ENCODE measurements at places on chromosomes 6 and 20.

GRCh38 chr6:118748311-118749062 lies 97.1 kb upstream of the CEP85L start:
- DNase-seq: no peak

GRCh38 chr20:59299945-59300332 lies 472 bp upstream of the EDN3 start:
- no peak for DNase-seq

DNA sequence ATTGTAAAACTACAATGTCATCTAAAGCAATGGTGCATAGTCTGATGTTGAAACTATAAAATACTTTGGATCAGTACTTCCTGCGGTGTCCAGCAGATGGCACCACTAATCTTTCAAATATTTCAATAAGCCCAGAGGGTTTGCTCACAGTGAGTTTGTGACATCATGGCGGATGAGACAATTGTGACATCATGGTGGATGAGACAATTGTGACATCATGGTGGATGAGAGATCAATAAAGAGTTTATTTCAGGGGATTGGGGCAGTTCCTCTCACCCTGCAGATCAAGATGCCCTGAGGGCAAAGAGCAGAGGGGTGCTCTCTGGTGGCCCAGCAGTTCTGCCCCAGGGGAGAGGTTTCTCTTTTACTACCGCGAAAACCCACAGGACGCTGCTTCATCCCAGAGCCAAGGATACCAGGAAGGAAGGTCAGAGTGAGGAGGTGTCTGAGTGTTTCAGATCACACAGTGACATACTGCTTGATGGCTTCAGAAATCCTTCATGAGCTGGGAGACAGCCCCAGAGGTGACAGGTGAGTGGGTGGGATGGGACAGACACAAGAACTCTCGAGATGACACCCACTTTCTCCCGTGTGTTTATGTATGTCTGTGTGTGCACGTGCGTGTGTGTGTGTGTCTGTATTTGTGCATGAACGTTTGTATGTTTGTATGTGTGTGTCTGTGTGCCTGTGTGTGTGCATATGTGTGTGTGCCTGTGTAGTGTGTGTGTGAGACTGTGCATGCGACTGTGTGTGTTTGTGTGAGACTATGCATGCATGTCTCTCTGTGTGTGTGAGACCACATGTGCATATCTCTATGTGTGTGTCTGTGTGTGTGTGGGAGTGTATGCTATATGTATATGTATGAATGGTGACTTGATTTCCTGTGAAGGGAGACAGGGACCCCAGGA lies 7.3 kb upstream of the ULBP2 start:
- DNase-seq: peak; percentile 51

- DNase-seq: no peak
Measured at GRCh38 chr20:34495307-34495706, 20.9 kb upstream of the DYNLRB1 start.

GRCh38 chr6:76441875-76442274 lies 369.4 kb upstream of the IMPG1 start:
- DNase-seq: no peak

GRCh38 chr20:38032585-38033329 lies 499 bp downstream of the TTI1 start:
- DNase-seq: no peak

- DNase-seq: peak; percentile 33
Measured at GRCh38 chr6:138001750-138002349, 105.4 kb downstream of the PERP start.

DNA sequence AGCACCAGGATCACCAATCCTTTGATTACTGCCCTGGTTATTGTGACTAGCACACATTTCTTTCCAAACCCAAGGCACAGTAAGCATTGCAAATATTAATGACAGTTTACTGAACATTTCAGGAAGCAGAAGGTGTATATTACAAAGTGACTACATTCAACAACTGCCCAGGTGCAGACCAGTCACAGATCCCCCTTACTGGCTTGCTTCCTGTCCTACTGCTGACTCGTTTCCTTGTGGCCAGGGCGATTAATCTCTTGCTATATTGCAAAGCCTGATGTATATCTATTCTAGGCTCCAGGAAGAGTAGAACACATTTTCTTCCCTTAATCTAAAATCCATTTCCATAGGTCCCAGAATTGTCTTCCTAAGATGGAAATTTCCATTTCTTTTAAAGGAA lies 77.2 kb upstream of the EPHA7 start:
- no peak for DNase-seq

- no peak for DNase-seq
Measured at GRCh38 chr6:137754866-137755265, 112.2 kb upstream of the TNFAIP3 start.

GRCh38 chr20:33828967-33829560 lies 17.9 kb downstream of the CHMP4B start:
- no peak for DNase-seq
